Substantia nigra (tissue), 51 donors: ENCODE measurements at places on chromosomes 12 and 14.

DNA sequence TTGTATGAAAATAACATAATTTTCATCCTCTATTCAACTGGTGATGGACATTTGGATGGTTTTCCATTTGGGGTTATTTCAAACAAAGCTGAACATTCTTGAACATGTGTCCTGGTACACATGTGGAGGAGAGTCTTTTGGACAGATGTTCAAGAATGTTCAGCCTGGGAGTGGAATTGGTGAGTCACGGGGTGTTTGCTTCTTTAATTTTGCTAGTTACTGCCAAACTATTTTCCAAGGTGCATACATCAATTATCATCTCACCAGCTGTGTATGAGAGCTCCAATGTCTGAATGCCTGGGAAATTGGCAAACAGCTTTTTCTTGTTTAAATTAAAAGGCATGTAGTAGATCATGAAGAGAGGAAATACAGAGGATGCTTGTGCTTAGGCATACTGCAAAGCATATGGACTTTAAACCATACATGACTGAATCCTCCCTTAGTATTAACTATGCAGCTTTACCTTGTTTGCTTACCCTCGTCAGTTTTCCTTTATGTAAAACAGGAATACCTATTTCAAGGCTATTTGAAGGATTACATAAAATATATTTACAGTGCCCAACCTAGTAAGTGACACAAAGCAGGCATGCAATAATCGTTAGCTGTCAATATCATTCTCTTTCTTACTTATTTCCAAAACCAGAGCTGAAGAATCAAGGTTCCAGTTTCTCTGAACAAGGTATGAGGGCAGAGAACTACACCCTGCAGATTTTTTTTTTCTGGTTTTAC lies 152.1 kb downstream of the ITPR2 start:
- no peak for DNase-seq

- DNase-seq: no peak
These were observed 25.4 kb upstream of the ATXN2 start for GRCh38 chr12:111624540-111624939.

- DNase-seq: peak; percentile 26
These were observed 20.7 kb downstream of the KRT85 start for GRCh38 chr12:52346593-52346992.

GRCh38 chr14:34966413-34966812 lies 16.4 kb upstream of the SRP54 start:
- no peak for DNase-seq

- no peak for DNase-seq
These were observed 21.2 kb downstream of the ITGA7 start for GRCh38 chr12:55686366-55687010.

GRCh38 chr12:113006641-113007040 lies 28.3 kb downstream of the OAS2 start:
- DNase-seq: no peak

DNA sequence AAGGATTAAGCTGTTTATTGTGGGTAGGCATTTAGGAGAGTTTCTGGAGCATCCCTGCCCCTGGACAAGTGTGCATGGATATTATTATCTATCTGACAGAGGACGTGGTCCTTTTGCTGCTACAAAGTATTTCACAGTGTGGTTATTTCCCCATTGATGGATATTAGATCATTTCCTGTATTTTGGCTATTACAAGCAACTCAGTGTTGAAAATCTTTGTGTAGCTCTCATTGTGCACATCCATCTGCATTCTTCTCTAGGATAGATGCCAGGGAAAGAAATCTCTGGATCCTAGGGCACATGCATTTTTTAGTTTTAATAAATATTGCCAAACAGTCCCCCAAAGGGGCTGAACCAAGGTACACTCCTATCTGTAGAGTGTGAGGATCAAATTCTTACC lies 154.3 kb upstream of the SRRM4 start:
- no peak for DNase-seq

GRCh38 chr14:69986336-69986735 lies 107.1 kb downstream of the SMOC1 start:
- no peak for DNase-seq

- no peak for DNase-seq
These were observed 7.0 kb upstream of the HECTD4 start for GRCh38 chr12:112389228-112389627.

DNA sequence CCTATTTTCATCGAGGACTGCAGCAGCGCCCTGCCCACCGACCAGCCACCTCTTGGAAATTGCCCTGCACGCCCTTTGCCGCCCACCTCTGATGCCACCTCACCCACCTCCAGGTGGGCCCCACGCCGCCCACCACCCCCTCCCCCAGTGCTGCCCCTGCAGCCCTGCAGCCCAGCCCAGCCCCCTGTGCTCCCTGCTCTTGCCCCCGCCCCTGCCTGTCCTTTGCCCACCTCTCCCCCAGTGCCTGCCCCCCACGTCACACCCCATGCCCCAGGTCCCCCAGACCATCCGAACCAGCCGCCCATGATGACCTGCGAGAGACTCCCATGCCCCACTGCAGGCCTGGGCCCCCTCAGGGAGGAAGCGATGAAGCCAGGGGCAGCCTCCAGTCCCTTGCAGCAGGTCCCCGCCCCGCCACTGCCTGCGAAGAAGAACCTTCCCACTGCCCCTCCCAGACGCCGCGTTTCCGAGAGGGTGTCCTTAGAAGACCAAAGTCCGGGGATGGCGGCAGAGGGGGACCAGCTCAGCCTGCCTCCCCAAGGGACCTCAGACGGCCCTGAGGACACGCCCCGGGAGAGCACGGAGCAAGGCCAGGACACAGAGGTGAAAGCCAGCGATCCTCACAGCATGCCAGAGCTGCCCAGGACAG lies 96.5 kb downstream of the LGMN start:
- no peak for DNase-seq

DNA sequence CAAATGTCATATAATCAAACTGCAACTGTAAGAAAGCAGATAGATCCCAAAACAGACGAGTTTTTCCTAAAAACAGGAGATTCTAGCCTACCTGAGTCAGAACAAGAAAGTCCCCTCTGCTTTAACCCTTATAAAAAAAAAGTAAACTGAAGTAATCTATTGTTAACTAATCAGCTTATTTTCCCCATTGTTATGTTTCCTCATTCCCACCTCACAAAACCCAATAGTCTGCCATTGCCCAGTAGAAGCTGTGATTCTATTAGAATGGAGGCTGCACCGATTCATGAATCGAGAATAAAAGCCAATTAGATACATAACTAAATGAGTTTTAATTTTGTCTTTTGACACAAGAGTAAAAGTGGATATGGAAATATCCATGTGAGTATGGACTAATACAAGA lies 115.4 kb downstream of the MED13L start:
- no peak for DNase-seq

- no peak for DNase-seq
These were observed 27.7 kb upstream of the ZFP36L1 start for GRCh38 chr14:68820536-68820935.

DNA sequence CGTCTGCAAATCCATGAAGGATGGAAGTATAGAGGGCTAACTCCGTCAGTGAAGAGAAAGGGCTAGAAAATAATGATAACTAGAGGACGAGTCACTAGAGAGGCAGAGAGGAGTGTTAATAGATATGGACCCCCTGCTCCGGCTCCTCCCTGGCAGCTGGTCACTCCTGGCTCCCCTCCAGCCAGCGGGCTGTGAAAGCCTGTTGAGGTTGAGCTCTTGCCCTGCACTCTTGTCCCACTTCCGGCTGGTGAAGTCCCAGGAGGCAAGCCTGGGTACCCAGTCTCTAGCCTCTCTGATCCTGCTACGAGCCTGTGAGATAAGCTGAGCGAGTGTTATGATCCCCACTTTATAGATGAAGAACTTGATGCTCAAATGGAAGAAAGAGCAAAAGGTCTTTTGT lies 90.3 kb downstream of the RFX4 start:
- no peak for DNase-seq

DNA sequence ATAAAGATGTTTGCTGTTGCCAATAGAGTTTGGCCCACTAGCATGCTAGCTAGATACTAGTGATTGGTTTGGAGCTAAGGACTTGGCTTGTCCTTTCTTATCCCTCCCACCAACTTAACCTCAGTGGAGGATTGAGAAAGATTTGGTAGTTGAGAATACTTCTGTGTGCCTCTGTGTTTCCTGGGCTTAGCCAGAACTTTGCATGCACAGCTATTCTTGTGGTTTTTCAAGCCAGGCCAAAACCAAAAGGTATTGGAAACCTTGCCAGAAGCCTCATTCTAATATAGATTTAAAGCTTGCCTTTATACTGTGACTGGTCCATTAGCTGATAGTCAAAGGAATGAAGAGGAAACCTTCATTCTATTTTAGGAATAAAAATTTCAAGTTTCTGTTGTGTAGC lies 188.5 kb downstream of the CCDC91 start:
- DNase-seq: no peak

DNA sequence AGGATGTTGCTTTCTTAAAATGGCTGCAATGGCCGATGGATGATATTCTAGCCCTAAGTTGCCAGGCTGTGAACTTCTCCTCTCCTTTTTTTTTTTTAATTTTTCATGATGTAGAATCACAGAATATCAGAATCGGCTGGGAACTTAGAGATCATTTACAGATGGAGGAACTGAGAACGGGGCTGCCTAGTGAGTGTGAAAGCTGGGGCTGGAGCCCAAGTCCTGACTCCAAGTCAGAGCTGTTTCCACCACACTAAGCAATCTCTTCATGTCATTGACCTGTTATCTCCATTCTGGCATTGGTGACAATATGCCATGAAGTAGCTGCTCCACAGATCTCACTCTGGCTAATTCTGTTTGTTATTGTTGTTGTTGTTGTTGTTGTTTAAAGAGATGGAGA lies 121.7 kb downstream of the SLC38A1 start:
- DNase-seq: no peak

- DNase-seq: no peak
These were observed 84.4 kb downstream of the PPP2R5C start for GRCh38 chr14:101845896-101846295.

- no peak for DNase-seq
These were observed 8.1 kb upstream of the CKAP4 start for GRCh38 chr12:106255952-106256351.

GRCh38 chr14:31968956-31969698 lies 108.0 kb upstream of the ARHGAP5 start:
- DNase-seq: no peak

- DNase-seq: no peak
These were observed 20.9 kb upstream of the KRAS start for GRCh38 chr12:25271486-25272098.

- DNase-seq: no peak
These were observed 45.9 kb downstream of the PPP1R13B start for GRCh38 chr14:103801459-103801858.

GRCh38 chr12:57616383-57617101 lies 5.3 kb downstream of the ARHGEF25 start:
- no peak for DNase-seq

DNA sequence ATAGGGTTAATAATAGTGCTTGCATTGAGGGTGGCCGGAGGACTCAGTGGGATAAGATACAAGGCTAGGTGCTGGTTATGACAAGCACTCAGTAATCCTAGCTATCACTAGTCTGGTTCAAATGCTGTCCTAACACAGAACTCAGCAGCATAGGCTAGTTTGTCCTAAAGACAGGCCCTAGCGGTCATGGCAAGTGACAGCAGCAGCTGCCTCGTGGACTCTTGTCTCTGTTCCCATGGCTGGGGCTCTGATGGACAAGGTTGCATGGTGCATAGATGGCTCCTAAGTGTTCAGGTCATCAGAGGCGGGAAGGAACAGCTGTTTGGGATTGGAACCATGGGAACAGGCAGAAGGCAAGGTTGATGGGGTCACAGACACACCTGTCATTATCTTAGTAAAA lies 42.4 kb upstream of the IGF1 start:
- no peak for DNase-seq

GRCh38 chr12:52798671-52799504 lies 3.0 kb upstream of the KRT3 start:
- DNase-seq: no peak

DNA sequence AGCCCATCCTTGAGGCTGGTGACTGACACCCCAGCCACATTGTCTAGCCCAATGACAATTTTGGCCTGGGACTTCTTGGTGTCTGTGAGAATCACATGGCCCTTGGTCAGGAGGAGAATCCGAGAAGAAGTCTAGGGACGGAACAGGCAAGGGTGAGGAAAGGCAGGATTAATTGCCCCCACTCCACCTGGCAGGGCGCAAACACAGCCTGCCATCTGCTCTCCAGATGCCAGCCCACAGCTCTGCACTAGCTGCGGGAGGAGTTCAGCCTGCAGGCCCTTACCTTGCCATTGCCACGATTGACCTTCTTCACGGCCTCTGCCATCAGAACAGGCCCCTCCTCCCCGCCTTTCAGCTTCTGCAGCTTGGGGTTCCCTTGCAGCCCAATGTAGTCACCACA lies 13.1 kb upstream of the TAC3 start:
- DNase-seq: no peak

DNA sequence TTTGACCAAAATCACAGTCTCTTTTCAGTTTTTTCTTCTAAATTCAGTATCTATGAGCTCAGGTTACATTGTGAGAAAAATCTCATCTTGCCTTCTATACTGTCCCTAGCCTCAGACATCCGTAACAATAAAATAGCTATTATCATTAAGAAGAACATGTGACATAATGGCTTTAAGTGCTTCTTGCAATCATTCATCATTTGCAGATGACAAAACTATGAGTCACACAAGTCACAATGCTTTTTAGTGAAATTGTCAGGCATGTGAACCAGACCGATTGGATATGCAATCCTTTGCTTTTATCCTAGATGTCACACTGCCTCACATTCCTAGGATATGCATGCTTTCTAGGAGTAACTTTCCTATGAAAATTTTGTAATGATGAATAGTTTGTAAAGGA lies 313.1 kb downstream of the SLC6A15 start:
- DNase-seq: no peak

DNA sequence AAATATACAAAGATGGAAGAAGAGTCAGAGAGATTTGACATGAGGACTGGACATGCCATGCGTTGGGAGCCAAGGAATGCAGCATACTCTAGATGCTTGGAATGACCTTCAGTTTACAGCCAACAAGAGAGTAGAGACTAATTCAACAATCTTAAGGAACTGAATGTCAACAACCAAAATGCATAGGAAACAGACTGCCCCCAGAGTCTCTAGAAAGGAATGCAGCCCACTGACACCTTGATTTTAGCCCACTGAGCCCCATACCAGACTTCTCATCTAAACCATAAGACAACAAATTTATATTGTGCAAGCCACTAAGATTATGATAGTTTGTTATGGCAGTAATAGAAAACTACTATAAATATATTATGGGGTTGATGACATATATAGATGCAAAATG lies 611.2 kb downstream of the RPS29 start:
- no peak for DNase-seq

- no peak for DNase-seq
These were observed 266.2 kb downstream of the RAD51B start for GRCh38 chr14:68085742-68086141.

GRCh38 chr12:131290255-131290959 lies 336.7 kb downstream of the ADGRD1 start:
- no peak for DNase-seq

GRCh38 chr14:72855913-72856312 lies 38.0 kb downstream of the DPF3 start:
- DNase-seq: no peak

- DNase-seq: no peak
These were observed 8.8 kb upstream of the TRPV4 start for GRCh38 chr12:109842021-109842420.

DNA sequence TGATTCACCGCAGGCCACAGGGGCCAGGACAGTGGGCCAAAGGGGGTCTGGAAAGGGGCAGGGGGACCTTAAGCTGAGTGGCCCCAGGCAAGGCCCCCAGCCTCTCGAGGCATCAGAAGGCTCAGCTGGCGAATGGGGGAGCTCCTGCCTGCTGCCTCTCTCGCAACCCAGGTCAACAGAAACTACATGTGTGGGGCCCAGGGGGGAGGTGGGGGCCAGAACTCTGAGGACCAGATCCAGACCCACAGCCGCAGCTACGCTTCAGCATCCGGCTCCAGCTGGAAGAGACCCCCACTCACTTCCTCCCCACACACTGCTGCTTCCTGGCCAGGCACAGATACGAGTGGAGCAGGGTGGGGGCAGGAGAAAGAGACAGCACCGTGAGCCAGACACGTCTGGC lies 46.5 kb downstream of the NCOR2 start:
- DNase-seq: no peak
